ENCODE measurements at places on chromosomes 7 and 10.

GRCh38 chr7:93751421-93751820 is 139.1 kb downstream of the TFPI2 start:
- no peak for DNase-seq

DNA sequence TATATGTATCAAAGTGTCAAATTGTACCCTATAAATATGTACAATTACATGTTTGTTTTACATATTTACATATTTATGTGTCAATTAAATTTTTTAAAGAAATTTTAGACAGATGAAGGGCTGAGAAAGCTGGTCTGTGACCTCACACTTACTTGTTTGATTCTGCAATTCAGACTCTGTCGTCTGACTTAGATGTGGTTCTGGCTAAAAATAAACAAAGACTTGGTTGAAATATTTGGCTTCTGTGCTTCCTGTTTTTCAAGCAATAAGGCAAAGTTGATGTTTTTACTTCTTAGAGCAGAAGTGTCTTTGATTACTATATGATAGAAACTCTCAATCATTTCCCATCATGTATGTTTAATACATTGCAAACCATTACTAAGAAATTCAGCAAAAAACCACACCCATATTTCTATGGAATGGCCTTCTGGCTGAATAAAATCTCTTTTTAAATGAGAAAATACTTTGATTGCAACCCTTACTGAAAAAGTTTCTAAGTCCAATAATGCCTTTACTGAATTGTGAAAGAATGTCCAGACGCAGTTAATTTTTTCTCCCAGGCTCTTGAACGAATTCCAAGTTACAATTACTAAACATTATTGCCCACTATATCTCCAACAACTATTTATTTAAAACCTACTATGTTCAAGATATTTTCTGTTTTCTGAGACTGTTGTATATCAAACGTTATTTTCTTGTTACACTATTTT is 59.5 kb upstream of the PRKG1 start:
- no peak for DNase-seq

GRCh38 chr7:151385626-151386300 is 24.1 kb downstream of the WDR86 start:
- no peak for DNase-seq

- DNase-seq = no peak
Measured at GRCh38 chr7:88229302-88229995, 9.6 kb upstream of the SRI start.

DNA sequence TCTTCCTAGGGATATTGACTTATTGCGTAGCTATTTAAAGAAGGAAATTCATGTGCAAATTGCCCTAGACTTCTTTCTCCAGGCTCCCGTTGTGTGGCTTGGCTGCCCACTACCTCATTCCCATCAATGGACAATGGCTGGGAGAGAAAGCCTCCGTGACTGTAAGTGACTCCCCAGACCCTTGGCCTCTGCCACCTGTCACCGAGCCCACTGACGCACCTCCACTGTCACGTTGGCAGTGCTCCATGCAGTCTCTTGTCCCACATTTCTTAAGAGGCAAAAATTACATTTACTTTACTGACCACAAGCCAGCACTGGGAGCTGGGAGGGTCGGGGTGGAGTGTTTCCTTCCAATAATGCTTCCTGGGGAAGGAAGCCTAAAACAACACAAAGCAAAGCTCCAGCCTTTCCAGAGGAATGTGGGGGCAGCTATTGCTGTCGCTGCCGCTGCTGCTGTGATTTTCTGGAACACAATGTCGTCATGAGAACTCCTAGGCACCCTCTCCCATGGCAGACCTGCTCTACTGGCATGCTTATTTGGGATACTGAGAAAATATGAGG is 89.7 kb upstream of the STEAP1B start:
- no peak for DNase-seq

GRCh38 chr7:91191771-91192170 is 72.5 kb upstream of the FZD1 start:
- DNase-seq = no peak

- no peak for DNase-seq
Measured at GRCh38 chr10:118851062-118852035, 96.6 kb upstream of the CACUL1 start.

DNA sequence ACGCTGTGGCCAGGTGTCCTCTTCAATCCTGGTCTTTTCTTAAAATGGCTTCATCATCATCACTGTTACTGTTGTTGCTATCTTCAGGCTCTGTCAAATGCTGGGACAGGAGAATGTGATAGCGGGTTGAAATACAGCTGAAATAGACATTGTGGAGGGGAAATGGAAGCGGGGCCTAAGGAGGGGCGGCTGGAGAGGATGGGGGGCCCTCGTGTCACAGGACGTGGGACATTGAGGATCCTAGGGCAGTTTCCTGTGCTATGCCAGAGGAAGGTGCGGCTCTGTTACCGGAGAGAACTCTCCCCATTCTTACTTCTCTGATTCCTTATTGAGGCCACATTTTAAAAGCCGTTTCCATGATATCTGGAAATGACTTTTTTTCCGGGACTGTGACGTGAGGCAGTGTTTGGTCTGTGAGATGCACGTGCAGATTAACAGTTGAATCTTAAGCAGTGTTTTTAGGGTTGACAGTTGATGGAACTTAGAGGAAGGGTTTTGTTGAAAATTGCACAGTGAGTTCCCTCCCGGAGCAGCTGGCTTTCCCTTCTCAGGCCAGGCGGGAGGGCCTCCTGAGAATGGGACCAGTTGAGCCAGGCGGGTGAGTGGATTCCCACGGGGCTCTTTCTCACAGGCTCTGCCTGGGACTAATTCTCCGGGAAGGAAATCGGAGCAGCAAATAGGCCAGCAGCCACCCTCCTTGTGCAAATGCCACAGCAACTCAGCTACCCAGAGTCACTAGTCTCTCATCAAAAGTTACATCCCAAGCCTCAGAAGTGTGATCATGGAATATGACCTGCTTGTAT is 125.2 kb downstream of the TACC2 start:
- no peak for DNase-seq

DNA sequence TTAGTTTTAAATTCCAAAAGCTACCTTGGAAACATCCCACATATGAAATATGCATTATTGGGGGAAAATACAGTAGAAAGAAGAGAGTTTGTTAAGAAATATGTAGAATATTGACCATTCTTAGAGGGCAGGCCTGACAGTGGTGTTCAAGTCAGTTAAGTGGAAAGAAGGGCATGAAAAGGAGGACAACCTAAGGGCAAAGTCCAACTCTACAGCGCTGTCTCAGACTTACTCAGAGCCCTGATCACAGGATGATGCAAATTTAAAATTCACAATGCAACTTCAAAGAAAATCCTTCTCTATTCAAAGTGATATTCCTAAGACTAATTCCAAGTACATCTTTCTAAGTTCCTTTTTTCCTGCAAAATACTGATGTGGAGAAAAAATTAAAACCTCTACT is 139.1 kb upstream of the LRRTM3 start:
- DNase-seq = no peak

- peak; percentile 55 for DNase-seq
Measured at GRCh38 chr10:102555781-102556328, 52.1 kb downstream of the SUFU start.

- no peak for DNase-seq
Measured at GRCh38 chr10:125802739-125803138, 20.3 kb downstream of the UROS start.

DNA sequence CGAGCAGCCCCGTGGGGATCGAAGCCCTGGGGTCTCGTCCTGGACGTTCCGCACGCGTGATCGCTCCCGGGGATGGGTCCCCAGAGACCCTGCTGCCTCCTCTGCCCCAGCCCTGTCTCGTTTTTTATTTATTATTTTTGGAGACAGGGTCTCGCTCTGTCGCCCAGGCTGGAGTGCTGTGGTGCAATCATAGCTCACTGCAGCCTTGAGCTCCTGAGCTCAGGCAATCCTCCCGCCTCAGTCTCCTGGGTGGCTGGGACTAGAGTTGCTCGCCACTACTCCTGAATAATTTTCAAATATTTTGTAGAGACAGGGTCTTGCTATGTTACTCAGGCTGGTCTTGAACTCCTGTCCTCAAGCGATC is 319 bp upstream of the STX1A start:
- DNase-seq = no peak

GRCh38 chr7:46990761-46991160 is 591.1 kb downstream of the TNS3 start:
- peak; percentile 23 for DNase-seq

GRCh38 chr10:29926693-29927048 is 132.7 kb downstream of the JCAD start:
- DNase-seq = peak; percentile 64

- no peak for DNase-seq
Measured at GRCh38 chr7:105298439-105298894, 90.3 kb downstream of the SRPK2 start.

GRCh38 chr10:16195178-16195769 is 241.5 kb upstream of the PTER start:
- no peak for DNase-seq

GRCh38 chr7:7522421-7522820 is 13.3 kb downstream of the COL28A1 start:
- no peak for DNase-seq

DNA sequence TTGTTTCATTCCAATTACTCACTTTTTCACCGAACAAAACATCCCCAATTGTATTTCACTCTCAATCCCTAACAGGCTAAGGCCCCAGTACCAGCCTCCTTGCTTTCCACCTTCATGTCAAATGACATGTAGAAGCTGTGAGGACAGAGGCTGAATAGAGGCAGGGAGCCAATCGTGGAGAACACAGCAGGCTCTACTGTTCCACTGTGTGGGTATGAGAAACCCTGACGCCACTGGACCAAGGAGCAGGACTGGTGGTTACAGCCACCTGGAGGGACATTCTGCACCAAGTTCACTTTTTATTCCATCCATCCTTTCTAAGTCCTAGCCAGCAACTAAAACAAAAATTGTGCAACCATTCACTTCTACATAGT is 502.8 kb downstream of the SORCS1 start:
- DNase-seq = no peak

- DNase-seq = no peak
Measured at GRCh38 chr10:116195583-116195982, 77.4 kb downstream of the GFRA1 start.
